Ascending aorta (tissue), 2 donors: ENCODE measurements at places on chromosomes 3 and 15. TPM values are rescaled to one million over a fixed set of nuclear protein-coding genes. Genes with fewer than 3 reads are reported as not detected.

- no peak for DNase-seq
These were observed 126.2 kb upstream of the PFN2 start for GRCh38 chr3:150096700-150097587.

DNA sequence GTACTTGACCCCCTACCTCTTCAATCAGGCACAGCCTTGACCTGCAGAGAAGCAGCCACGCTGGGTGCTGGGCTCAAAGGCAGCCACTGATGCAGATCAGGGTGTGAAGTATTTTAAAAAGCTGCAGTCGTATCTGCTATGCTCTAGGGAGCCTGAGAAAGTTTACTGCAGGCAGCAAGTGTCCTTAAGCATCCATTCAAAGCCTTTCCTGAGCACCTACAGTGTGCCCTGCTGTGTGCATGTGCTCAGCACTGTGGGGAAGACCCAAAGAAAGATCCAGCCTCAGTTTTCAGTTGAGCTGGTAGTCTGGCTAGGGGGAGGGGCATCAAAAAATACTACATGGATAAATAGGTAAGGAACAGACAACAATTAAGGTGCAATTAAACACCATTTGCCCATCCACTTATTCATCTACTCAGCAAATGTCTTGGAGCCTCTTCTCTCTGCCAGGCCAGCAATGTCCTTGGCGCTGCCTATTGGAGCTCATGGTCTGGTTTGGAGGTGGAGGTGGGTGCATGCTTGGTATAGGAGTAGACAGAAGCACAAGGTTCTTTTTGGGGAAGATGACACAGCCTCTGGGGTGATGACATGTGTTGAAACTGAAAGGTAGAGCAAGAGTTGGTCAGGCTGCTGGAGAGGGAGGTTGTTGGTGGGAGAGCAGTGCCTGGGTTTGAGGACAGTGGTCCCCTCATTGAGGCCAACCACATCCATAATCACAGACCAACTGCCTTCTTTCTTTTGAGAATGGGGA, 85.9 kb upstream of the PRR23C start:
- DNase-seq, result no peak

The CYP1A2 gene
- not detected for total RNA-seq

GRCh38 chr3:146159616-146160320, 1.2 kb downstream of the PLOD2 start:
- no peak for DNase-seq

The NUTM1 gene
- total RNA-seq, result not detected

DNA sequence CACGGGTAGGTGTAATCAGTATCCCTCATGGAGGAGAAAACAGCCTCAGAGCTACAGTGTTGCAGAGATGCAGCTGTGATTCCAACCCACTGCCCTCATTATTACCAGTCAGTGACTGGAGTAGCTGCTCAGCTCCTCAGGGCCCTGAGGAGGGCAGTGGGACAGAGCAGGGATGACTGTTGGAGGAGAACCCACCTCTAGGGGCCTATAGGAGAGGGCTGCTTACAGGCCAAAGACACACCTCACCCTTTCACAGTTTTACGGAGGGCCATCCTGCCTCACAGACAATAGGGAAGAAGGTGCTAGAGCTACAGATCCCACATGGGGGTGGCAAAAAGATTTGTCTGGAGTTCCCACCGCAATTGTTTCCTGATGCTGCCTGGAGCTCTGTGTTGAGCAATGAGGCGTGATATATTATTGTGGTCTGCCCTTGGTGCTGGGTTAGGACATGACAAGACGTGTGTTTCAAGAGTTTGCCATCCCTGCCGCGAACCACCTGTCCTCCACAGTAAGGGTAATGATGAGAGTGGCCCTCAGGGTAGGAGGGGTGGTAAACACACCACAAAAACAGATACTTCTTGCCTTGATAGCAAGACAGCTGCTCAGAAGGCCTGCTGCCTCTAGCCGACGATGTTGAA, 140.5 kb upstream of the TPM1 start:
- DNase-seq, result no peak

DNA sequence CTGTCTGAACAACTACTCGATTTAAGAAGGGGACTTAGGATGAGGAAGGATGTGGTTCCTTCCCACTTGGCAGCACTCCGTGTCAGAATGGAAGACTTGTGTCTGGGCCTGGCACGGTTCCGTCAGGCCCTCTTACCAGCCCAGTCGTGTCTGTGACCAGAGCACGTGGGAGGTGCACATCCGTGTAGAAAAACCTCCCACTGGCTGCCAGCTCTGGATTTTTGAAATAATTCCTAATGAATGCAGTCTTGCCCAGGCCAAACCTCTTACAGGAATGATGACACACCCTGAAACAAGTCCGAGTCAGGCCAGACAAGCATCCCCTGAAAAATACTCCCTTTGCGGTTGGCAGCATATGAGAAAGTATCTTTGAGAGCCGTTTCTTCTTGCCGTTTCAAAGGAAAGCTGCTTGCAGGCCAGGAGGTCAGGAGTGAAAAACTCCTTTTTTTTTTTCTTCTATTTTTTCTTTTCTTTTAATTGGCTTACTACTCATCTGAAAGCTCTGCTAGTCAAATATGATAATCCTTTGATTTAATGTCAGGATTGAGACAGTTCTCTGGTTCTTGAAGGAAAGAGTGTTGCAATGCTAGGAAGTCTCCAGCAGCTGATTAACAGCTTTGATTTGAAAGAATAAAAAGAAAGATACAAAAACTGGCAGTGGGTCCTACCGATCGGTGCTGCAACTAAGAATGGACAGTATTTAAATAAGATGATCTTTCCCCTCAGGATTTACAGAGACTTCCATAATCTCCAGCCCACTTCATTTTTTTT, 19.8 kb downstream of the IL1RAP start:
- DNase-seq, result peak; percentile 80

The C2CD4A gene
- total RNA-seq, result not detected

The KLHL25 gene
- total RNA-seq, result 12.6 TPM

DNA sequence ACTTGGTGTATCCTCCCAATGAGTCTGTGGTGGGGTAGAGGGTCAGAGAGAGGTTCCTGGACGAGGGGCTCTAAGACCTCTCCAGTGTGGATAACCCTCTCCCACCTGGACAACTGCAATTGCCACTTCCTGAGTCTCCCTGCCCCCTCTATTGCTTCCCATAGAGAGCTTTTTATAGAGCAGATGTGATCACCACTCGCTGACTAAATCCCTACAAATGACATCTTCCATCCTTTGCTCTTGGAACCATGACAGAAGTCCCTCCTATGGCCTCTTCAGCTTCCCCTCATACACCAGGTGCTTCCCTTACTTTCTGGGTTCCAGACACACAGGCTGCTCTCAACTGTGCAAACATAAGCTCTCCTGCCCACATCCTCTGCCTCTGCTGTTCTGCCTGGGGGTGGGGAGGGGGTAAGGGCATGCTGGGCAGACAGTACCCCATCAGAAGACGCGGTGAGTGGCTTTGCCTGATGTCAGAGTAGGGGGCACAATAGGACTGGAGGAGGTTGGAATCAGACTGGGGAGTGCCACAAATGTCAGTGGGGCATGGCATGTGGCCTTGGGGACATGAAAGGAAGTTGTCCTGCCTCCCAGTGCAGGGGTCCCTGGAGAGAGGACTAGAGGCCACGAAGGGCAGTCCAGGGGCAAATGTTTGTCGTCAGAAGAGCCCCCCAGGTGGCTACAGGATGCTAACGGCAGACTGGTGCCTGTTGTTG, 15.2 kb downstream of the ITIH3 start:
- no peak for DNase-seq

DNA sequence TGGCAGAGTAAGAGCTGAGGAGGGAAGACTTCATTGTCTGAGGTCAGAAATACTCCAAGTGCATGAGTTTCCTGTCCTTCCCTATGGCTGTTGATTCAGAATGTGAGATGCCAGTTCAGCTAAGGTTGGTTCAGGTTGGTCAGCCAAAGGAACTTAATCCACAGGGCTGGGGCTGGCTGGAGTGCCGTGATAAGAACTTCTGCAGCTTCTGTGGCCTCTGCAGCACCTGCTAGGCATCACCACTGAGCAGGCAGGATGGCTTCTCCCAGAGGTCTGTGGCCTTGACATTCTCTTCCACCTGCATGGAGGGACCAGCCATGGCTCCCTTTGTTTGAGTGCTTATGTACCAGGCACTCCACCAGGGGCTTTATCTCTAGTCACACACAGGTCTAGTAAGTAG, 109.5 kb upstream of the PLXNA1 start:
- no peak for DNase-seq

- no peak for DNase-seq
These were observed 45.1 kb downstream of the BDH1 start for GRCh38 chr3:197510642-197511018.

- DNase-seq, result no peak
These were observed 33.9 kb downstream of the SCN10A start for GRCh38 chr3:38782148-38782547.

- DNase-seq, result no peak
These were observed 101.6 kb downstream of the TMEM266 start for GRCh38 chr15:76161153-76162035.

- no peak for DNase-seq
These were observed 58.4 kb downstream of the EDEM1 start for GRCh38 chr3:5245927-5246326.

DNA sequence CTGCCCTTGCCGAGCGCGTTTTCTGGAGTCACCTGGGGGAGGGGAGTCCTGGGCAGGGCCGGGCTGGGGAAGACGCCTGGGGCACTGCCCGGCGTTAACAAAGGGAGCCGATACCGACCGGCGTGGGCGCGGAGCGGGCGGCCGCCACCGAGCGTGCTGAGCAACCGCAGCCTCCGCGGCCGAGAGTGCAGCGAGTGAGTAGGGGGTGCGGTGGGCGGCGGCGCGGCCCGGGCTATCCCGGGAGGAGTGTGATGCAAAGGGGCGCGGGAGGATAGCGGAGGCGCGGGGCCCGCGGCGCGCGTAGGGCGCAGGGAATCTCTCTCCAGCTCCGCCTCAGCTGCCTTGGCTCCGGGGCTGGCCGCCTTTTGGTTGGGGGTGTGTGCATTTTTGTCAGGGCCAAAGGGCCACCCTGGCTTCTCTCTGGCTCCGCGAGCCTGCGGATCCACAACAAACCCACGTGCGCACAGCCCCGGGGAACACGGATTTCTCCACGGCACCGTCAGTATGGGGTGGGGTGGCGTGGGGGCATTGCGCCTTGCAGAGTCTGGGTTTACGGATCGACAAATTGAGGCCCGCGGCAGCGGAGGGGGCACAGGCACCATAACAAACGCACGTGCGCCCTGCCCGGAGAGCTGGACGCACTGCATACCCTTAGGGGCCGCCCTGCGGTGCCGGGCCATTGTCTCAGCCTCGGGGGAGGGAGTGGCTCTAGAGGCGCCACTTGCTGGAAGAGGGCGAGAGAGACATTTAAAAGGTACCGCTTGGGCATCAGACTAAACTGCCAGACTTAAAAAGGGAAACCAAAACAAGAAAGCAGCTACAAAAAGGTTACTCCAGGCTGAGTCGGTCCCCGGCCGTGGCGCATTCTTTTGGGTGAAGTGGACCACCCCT, 560 bp downstream of the ST6GAL1 start:
- DNase-seq, result peak; percentile 81

GRCh38 chr3:109125902-109126301, 8.0 kb upstream of the MORC1 start:
- no peak for DNase-seq

The CERS3 gene
- not detected for total RNA-seq

The NOP10 gene
- total RNA-seq, result 212 TPM

GRCh38 chr15:49916998-49917397, 202.0 kb downstream of the ATP8B4 start:
- no peak for DNase-seq

GRCh38 chr3:27221264-27221932, 147.8 kb downstream of the NEK10 start:
- no peak for DNase-seq

GRCh38 chr15:68776477-68777270, 44.0 kb downstream of the ANP32A start:
- DNase-seq, result no peak

- DNase-seq, result peak; percentile 64
These were observed 1.7 kb downstream of the NT5DC2 start for GRCh38 chr3:52531860-52532516.

The EEF1AKMT4 gene
- 4.8 TPM for total RNA-seq

GRCh38 chr3:62277986-62278385, 95.4 kb downstream of the FEZF2 start:
- no peak for DNase-seq

The RAB6B gene
- total RNA-seq, result 0.75 TPM

DNA sequence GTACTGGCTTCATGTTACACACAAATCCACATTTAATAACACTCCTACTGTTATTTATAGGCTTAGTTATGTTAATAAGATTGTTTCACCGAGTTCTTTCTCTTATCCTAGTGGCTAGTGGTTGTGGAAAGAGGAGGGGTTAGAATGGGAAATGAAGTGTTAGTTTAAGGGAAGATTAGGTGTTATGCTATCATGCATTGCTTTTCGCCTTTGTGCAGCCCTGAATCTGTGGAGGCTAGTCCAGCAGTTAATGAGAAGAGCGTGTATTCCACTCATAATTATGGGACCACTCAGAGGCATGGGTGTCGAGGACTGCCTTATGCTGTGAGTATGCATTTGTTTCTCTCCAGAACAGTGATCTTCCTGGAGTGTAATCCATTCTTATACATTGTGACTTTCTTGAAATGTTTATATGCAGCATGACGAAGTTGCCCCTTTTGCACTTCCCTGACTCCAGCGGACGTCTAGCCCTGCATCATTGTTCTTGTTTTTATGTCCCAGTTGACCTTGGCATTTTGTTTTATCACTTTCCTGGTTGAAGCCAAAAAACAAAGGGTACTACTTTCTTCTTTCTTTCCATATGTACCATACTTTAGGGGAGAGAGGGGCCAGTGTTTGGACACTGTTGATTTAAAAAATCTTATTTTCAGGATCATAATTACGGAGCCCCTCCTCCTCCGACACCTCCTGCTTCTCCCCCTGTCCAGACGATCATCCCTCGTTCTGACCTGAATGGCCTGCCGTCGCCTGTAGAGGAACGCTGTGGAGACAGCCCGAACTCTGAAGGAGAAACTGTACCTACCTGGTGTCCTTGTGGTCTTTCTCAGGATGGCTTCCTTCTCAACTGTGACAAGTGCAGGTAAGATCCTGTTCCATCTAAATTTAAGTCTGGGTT, 36.5 kb downstream of the SETD5 start:
- DNase-seq, result no peak

GRCh38 chr3:195892105-195893043, 16.0 kb downstream of the TNK2 start:
- no peak for DNase-seq

DNA sequence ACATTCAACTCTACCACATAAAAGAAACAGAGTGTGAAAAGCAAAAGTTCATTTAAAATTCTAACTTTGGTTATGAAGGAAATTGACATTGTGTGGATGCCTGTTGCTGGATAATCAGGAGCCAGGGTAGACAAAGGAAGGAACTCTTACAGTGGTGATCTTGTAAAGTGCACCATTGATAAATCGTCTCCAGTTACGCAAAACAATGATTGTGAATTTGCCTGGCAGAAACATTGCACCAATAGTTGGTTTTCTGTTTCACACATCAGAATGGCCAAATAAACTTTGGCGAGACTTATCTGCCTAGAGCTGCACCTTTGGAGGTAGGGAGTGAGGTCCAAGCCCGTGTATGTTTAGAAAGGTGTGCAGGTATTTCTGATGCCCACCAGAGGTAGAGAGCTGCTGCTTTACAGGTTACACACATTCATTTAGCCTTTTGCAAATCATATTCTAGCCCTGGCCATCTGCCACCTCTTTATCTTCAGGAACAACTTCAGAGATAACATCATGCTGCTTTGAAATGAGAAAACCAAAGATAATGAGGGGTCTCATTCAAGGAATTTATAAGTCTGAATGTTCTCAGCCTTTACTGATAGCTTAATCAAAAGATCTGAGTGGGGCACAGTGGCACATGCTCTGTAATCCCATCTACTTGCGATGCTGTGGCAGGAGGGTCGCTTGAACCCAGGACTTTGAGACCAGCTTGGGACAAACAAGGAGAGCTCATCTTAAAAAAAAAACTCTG, 47.4 kb upstream of the P3H2 start:
- DNase-seq, result no peak

GRCh38 chr3:170307671-170308405, 49.7 kb upstream of the SKIL start:
- DNase-seq, result no peak
